ENCODE measurements at places on chromosomes 2 and 18.

DNA sequence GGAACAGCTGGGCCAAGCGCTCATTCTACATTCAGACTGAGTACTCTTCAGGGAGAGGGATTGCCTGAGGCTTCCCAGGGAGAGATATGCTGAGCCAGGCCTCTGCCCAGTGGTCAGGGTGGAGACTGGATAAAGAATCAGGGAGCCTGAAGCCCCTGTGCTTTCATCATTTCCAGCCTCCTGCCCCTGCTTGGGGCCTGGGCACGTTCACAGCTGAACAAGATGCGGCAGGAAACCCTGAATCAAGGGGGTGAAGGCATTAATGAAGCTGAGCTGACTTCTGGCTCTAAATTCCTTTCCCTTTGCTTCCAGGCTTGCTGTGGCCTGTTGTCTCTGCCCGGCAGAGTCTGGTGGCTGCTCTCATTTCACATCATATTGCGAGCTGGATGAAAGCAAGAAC, 35.0 kb downstream of the RPL37A start:
- H3K4me1 ChIP-seq: peaks cover 3% of the 10 kb centered on the region
- H3K27me3 ChIP-seq: peaks cover 3% of the 10 kb centered on the region
- H3K4me3 ChIP-seq: no peak overlapping the region
- H3K27ac ChIP-seq: no peak overlapping the region
- no peak for DNase-seq
- no peaks in the 10 kb centered on the region for H3K36me3 ChIP-seq

DNA sequence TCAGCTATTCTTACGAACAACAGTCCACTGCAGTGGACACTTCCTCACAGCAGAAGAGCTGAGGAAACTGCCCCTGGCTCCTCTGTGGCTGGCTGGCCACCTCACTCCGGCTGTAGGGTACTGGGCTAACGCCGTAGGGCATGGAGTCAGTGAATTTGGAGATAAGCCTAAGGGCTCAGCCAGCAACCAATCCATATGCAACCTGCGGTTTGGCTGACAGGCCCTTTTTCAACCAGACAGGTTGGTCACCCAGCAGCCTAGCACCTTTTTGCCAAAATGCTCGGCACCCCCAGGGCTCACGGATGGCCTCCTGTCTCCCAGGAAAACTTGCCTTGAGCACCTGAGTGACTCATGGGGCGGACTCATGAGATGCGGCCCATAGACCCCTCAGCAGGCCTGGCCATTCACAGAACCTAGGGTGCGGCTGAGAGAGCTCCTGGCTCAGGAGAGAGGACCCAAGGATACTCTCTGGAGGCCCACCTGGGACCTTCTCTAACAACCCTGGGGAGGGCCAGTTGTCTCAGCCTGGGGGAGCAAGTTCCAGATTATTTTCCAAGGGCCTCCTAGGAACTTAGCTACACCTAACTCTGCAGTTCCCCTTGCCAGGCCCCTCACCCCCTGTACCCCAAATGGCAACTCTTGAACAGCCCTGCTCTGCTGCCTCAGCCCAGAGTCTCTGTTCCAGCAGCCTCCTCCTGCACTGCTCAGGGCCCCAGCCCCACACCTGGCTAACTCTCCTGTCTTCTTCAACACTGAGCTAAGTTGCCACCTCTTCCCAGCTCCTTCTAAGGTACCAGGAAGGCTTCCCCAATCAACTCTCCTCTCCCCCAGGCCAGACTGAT, 252.1 kb downstream of the CYP26B1 start:
- peaks cover 8% of the 10 kb centered on the region for H3K27me3 ChIP-seq
- H3K4me1 ChIP-seq: no peaks in the 10 kb centered on the region
- no peaks in the 10 kb centered on the region for H3K36me3 ChIP-seq
- no peak overlapping the region for H3K27ac ChIP-seq

GRCh38 chr18:26771524-26771923, 94.0 kb downstream of the AQP4 start:
- no peaks in the 10 kb centered on the region for H3K36me3 ChIP-seq
- no peaks in the 10 kb centered on the region for H3K27me3 ChIP-seq
- no peak overlapping the region for H3K27ac ChIP-seq
- DNase-seq: no peak
- no peak overlapping the region for H3K4me3 ChIP-seq

DNA sequence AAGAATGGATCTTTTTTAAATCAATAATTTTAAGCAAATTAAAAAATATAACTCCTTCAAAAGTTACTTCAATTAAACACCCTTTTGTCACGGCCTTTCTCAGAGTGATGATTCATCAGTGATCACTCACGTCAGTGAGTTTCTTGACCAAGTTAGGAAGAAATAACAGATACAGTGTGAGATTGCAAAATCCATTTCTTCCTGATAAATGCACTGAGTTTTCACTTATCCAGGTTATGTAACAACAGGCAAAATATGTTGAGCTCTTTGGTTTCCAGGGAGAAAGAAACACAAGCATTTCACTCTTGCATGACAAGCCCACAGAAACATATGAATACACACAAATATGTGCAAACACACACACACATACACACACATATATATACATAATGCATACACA, 195.9 kb upstream of the CYRIA start:
- H3K4me1 ChIP-seq: no peaks in the 10 kb centered on the region
- no peak overlapping the region for H3K4me3 ChIP-seq
- no peak for DNase-seq

GRCh38 chr2:120428748-120429147, 82.8 kb downstream of the INHBB start:
- H3K4me3 ChIP-seq: no peak overlapping the region
- H3K27ac ChIP-seq: no peak overlapping the region
- H3K4me1 ChIP-seq: no peaks in the 10 kb centered on the region

GRCh38 chr2:20196657-20197161, 28.2 kb downstream of the SDC1 start:
- H3K36me3 ChIP-seq: no peaks in the 10 kb centered on the region
- DNase-seq: no peak
- no peaks in the 10 kb centered on the region for H3K4me1 ChIP-seq
- no peak overlapping the region for H3K27ac ChIP-seq

DNA sequence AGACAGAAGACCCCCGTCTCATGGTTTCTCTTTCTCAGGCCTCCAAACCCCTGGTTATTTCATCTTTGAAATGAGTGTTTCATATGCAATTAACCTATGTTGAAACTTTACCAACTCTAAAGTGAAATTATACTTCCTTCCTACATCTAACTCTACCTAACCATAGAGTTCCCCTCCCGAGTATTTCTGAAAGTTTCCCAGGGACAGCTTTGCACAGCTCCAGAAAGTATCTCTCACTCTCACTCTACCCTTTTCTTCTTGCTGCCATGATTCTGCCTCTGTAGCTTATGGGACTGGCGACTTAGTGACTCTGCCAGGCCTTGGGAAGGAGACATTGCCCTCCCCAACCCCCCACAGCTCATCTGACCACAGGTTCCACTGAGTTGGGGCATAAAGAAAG, 107.9 kb downstream of the B3GNT2 start:
- H3K4me3 ChIP-seq: peak overlapping the region; percentile 31
- no peaks in the 10 kb centered on the region for H3K27me3 ChIP-seq
- no peak for DNase-seq

DNA sequence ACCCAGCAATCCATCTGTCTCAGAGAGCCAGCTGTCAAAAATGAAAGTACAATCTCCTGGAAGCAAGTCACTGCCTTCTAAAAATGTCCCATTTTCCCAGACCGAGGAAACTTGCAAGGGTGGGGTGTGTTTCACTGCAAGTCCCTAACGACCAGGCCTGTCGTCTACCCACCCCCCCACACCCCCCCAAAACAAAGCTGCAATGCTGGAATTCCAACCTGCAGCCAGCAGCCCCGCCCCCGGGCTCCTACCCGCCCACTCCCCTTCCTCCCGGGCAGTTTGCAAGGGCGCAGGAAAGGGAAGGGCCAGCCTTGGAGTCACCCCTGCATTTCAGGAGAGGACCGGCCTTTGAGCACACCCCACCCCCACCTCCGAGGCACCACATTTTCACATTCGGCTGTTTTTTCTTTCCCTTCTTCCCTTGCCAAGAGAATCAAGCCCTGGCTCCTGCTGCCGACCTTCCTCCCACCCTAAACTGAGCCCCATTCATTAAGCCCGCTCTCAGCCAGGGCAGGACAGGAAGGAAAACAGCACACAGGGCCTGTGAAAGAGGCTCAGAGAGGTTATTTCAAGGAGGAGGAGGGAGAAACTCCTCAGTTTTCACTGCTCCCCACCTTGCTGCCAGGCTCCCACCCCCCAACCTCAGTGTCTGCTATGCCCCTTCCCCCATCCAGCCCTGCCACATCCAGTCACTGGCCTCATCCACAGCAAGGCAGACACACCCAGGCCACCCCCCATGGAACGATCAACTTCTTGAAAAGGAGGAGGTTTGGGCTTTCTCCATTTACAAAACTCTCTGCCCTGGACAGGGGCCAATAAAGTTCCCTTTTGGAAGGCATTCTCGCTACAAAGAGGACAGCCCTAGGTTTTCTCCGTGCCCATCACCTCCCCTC, 11.3 kb downstream of the SMAD7 start:
- no peaks in the 10 kb centered on the region for H3K27me3 ChIP-seq
- no peak for DNase-seq
- peak overlapping the region; percentile 94 for H3K27ac ChIP-seq
- peaks cover 45% of the 10 kb centered on the region for H3K36me3 ChIP-seq
- no peak overlapping the region for H3K4me3 ChIP-seq

DNA sequence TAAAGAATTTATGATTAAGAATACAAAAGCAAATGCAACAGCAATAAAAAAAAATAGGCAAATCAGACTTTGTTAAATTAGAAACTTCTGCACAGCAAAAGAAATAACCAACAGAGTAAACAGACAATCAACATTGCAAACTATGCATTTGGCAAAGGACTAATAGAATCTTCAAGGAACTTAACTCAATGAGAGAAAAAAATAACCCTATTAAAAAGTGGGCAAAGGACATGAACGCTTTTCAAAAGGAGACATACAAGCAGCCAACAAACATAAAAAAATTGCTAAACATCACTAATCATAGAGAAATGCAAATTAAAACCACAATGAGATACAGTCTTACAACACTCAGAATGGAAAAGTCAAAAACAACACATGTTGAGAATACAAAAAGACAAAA, 166.0 kb upstream of the DSEL start:
- no peak overlapping the region for H3K4me3 ChIP-seq
- H3K27me3 ChIP-seq: no peaks in the 10 kb centered on the region
- no peaks in the 10 kb centered on the region for H3K4me1 ChIP-seq
- H3K36me3 ChIP-seq: no peaks in the 10 kb centered on the region

DNA sequence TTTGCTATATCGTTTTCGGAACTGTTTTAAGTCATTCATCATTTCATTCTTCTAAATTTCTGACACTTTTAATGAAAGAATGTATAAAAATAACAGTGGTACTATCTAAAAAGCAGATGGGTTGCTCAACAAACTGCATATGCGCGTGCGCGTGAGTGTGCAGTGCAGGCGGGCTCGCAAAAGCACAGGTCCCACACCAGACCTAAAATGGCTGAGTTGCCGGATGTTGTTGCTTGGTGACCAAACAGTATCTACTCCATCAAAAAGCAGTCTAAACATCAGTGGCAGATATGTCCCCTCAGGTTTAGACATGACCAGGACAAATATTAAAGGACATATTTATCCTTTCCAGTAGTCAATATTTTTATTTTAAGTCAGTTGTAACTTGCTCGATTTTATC, 5.1 kb downstream of the NOL4 start:
- H3K27ac ChIP-seq: no peak overlapping the region
- no peaks in the 10 kb centered on the region for H3K4me1 ChIP-seq
- H3K36me3 ChIP-seq: peaks cover 2% of the 10 kb centered on the region
- peaks cover 28% of the 10 kb centered on the region for H3K27me3 ChIP-seq

DNA sequence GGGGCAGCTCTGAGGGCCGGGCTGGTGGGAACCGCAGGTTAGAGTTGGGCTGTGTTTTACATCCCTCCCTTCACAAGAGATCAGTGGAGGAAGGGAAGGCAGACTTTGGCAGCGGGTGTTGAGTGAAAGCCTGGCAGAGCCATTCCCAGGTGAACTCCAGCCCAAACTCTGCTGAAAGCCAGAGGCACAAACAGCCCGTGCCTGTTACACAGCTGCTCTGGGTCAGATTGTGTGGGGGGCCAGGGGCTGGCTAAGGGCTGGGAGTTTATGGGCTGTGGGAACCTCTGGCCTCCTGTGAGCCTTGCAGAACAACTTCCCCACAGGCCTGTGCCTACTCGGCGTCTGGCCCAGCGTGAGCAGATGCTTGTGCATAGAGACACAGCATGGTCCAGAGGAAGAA, 286.8 kb downstream of the CLIP4 start:
- H3K36me3 ChIP-seq: no peaks in the 10 kb centered on the region
- H3K4me3 ChIP-seq: no peak overlapping the region
- peaks cover 22% of the 10 kb centered on the region for H3K27me3 ChIP-seq
- H3K27ac ChIP-seq: no peak overlapping the region
- DNase-seq: no peak

GRCh38 chr2:80281049-80281448, 23.5 kb downstream of the LRRTM1 start:
- no peak overlapping the region for H3K4me3 ChIP-seq
- H3K27ac ChIP-seq: no peak overlapping the region
- peaks cover 1% of the 10 kb centered on the region for H3K36me3 ChIP-seq
- no peak for DNase-seq
- H3K27me3 ChIP-seq: no peaks in the 10 kb centered on the region
- H3K4me1 ChIP-seq: no peaks in the 10 kb centered on the region

DNA sequence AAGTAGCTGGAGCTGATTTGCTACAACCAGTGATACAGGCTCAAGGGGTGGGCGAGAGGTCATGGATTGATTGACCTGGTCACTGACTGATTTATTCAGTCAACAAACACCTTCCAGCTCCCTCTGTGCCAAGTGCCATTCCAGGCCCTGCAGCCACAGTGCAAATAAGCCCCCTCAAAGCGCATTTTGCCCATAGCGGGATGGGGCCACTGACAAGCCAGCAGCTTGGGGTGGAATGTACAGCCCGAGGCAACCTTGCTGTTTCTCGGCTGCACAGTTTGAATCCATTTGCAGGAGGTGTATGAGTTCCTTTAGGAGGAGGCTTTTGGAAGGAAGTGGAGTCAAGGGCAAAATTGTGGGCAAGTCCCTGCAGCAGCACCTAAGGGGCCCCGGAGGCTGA, 235.2 kb downstream of the TPGS2 start:
- H3K27me3 ChIP-seq: no peaks in the 10 kb centered on the region
- no peak for DNase-seq
- H3K27ac ChIP-seq: no peak overlapping the region
- H3K36me3 ChIP-seq: no peaks in the 10 kb centered on the region
- H3K4me3 ChIP-seq: no peak overlapping the region

Measured in activated CD8-positive, alpha-beta memory T cell treated with anti-CD3 and anti-CD28 coated beads, Interleukin-2, amount 10 ng/mL, durations not matched to agents 7 days and 5 days (primary cell).